CD4-positive, alpha-beta T cell treated with Interleukin-4 for 1 hour (primary cell): ENCODE measurements at places on chromosomes 2 and 18.

GRCh38 chr18:54612237-54612636 lies 21.2 kb downstream of the DYNAP start:
- DNase-seq, result no peak

GRCh38 chr2:191979221-191979730 lies 132.4 kb upstream of the CAVIN2 start:
- DNase-seq, result no peak

- DNase-seq, result no peak
These were observed 23.6 kb upstream of the SULT1C4 start for GRCh38 chr2:108354136-108354535.

DNA sequence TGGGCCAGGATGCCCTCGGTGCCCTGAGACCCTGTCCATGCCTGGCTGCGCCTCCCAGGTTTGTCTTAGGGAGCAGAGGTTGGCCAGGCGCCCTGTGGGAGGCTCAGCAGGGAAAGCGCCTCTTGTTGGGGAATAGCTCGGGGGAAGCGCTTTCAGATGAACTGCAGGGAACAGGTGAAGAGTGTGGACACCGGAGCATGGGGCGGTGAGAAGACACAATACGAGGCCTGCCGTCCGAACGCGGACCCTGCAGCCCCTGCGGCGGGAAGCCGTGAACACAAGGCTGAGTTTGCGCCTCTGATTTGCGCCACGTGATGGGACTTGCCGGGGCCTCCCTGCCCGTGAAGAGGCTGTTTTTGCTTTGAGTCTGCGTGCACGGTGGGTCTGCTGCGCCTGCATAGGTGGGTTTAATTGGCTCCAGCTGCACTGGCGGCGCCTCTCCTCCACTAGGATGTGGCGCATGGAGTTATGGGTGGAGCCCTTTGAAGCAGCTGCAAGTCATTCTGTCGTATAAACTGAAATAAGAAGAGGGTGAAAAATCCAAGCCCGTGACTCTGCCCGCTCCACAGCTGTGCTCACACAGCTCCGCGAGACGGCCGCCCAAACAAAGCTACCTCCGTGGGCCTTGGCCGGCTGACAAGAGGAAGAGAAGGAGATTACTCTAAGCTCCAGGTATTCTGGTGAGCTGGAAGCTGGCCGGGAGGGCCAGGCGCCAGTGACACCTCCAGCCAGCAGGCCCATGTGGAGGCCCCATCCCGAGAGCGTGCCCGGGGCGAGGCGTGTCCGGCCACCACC lies 103.5 kb upstream of the CTDP1 start:
- no peak for DNase-seq

DNA sequence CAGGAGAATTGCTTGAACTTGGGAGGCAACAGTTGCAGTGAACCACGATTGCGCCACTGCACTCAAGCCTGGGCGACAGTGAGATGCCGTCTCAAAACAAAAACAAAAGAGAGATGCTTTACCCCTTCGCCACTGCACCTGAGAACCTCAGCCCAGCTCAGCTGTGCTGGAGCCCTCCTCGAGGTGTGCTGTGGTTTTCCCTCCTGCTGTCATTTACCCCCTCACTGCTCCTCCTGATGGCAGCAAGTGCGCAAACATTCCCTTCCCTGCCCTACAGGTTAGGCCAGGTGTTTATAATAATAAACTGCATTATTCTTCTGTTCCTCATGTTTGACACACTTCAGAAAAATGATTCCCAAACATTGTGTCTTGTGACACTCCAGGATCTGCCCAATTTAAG lies 8.4 kb downstream of the FBXO36 start:
- no peak for DNase-seq

- DNase-seq, result no peak
These were observed at the start of gene TTR for GRCh38 chr18:31591628-31592027. TSS of gene TTR (plus strand) at chr18:31591877. CDS start at chr18:31591903, 26 bp downstream.

- DNase-seq, result no peak
These were observed 817.4 kb upstream of the ACVR2A start for GRCh38 chr2:147027436-147027835.

DNA sequence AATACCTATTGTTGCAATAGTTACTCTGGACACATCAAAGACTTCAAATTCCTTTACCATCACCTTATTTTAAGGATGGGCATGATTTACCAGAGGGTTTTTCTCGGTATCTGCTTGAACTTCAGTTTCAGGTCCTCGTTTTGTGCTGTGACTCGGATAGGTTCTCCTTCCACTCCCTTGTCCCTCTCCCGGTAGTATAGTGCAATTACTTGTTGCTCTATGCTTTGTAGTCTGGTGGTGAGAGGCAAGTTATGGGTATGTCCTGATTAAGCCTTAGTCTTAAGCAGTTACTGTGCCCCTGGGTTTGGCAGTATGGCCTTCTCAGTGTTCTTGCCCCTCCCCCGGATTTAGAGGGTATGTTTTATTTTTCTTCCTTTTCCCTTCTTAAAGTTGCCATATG lies 96.6 kb downstream of the RHBDD1 start:
- DNase-seq, result no peak

- DNase-seq, result no peak
These were observed 206.1 kb downstream of the KLHL29 start for GRCh38 chr2:23591111-23591510.

- no peak for DNase-seq
These were observed 224.6 kb downstream of the PIK3C3 start for GRCh38 chr18:42179542-42180121.

DNA sequence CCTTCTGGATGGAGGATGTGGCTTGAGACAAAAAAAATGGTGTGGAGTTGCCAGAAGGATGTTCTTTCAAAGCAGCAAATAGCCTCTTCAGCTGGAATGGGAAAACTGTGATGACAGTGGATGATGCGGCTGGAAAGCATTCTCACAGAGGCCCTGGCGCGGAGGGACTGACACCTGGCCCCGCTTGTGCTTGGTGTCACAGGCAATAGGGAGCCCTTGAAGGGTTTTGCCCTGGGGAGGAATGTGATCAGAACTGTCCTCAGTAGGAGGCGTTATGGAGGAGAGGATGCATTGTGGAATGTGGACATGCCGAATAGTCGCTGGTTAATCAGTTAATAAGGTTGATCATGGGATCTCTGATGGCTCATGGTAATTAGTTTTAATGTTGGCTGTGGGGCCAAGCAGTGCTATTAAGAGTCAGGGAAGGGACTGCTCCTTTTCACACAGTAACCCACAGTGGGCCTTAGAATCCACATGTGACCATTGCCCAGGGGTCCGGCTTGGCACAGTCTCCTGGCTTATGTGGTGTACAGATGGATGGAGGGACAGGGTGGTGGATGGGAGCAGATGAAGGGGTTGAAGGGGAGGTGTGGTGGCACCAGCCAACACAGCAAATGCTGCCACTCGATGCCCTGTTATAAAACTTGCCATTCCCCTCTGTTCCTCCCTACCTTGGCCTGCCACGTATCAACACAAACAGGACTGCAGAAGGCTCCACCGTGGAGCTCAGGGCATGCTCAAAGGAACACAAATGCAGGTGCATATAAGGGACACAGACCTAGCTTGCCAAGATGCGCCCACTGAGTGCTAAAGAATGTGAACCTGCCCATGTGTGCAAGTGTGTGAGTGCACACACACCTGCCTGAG lies 71.7 kb downstream of the CIB4 start:
- DNase-seq, result no peak

- no peak for DNase-seq
These were observed 144.2 kb downstream of the ALK start for GRCh38 chr2:29777161-29777560.

DNA sequence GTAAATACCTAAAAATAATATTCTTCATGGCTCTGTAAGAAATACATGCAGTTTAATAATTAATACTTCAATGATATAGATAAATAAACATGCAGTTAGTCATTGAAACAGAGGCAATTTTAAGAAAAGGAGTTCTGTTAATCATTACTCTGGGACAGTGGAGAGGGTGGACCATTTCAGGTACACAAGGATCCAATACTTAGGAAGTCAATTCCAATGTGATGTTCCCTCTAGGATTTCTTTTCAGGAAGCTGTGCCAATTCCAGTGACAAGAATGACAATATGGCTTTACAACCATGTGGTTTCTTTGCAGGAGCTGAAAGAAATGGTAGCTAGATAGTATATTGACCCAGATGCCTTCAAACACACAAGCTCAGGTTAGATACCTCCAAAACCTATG lies 175.8 kb upstream of the NETO1 start:
- no peak for DNase-seq

- DNase-seq, result no peak
These were observed 141.9 kb downstream of the HAUS1 start for GRCh38 chr18:46246101-46246500.

DNA sequence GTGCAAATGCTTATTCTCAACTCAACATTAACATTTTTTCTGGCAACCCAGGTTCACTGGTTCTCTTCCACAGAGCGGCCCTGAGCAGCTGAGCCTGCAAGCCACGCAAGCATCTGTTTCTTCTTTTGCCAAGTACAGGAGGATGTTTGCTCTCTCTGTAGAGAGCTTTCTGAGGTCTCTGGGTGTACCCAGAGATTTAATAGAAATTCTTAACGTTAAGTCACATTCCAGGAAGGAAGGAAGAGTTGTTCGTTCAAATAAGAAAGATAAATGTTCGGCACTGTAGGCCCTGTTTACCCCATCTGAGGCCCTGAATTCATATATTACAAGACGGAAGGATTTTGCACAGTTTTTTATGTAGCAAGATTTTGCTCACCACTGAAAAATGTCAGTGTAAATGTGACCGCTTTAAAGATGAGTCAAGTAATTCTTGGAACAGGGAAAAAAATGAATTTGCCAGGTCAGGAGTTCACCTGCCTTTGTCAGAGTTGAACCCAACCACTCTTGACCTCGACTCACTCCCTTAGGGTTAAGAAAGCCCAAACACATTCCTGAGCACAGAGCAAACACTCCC lies 30.1 kb downstream of the KCTD18 start:
- no peak for DNase-seq

DNA sequence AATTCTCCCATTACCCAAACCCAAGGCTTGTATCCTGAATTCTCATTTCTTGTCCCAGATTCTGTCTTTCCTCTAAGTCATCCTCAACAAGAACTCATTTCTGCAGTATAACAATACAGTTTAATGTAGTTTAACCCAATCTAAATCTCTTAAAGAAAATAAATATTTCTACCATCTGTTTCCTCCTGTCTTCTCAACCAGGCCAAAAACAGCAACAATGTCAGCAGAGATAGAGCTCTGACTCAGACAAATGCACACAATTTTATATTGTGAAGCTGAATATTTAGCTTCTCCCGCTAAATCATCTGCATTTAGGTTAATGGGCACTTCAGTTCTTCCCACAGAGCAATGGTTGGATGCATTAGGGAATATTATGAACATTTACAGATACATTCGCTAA lies 35.7 kb upstream of the KYNU start:
- DNase-seq, result no peak

DNA sequence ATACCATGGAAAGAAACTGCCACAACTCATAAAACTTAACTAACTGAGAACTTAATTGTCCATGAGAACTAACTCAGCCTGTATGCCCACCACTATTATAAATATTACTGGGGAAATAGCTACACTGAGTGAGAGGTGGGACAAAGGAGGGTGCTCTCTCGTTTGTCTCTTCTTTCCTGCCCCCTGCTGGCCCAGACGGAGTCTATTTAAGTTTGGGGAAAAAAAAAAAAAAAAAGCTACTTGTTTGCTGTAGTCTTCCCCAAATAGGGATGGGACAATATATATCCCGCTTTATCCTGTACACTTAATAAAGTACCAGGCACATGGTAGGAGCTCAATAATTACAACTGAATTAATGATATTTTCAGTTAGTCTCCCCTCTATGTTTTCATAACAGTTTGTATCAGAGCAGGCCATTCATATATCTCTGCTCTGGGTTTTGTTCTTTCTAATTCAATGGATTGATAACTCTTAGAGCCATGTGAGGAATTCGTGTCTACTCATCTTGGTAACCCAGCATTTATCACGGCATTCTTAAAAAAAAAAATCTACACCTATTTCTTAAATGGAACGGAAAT lies 647.6 kb upstream of the PKDCC start:
- DNase-seq, result no peak

- no peak for DNase-seq
These were observed 592.0 kb downstream of the LRRTM4 start for GRCh38 chr2:76930056-76930744.

DNA sequence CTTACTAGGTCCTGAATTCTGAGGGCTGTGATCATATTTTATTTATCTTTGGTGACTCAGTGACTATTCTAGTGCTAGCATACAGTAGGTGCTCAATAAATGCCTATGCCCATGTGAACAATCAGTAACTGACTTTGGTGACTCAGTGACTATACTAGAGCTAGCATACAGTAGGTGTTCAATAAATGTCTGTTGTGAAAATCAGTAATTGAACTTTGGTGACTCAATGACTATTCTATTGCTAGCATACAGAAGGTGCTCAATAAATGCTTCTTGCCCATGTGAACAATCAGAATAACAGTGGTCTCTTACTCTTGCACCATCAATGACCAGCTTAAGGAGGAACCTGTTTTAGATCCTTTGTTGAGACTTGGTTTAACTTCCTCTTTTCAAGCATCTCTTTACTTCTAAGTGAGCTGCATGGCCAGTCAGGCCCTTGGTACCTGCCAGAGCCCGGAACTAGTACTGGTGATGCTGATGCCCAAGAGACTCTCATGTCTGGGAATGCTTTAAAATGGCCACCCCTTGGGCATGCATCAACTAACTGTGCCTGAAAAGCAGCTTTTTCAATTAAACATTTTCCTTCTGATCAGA lies 214.9 kb upstream of the SPRED2 start:
- DNase-seq, result no peak
